ENCODE measurements at places on chromosomes 11 and 22.

- no peak for DNase-seq
These were observed 281.9 kb upstream of the ISX start for GRCh38 chr22:34784056-34784455.

DNA sequence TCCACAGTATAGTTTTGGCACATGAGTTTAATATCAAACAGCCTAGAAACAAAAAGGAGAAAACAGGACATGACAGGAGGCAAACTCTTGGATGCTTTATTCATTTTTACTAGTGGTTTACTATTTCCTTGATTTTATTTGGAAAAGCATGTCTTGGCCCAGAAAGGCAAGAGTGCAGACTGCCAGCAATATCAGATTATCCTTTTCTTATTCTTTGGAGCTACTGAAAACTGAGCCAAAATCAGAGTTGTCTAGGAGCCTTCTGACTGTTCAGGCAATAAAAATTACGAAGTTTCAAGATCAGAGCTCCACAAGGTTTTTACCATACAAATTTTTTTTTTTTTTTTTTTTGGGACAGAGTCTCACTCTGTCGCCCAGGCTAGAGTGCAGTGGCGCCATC, 16.0 kb downstream of the CELF1 start:
- DNase-seq, result no peak

DNA sequence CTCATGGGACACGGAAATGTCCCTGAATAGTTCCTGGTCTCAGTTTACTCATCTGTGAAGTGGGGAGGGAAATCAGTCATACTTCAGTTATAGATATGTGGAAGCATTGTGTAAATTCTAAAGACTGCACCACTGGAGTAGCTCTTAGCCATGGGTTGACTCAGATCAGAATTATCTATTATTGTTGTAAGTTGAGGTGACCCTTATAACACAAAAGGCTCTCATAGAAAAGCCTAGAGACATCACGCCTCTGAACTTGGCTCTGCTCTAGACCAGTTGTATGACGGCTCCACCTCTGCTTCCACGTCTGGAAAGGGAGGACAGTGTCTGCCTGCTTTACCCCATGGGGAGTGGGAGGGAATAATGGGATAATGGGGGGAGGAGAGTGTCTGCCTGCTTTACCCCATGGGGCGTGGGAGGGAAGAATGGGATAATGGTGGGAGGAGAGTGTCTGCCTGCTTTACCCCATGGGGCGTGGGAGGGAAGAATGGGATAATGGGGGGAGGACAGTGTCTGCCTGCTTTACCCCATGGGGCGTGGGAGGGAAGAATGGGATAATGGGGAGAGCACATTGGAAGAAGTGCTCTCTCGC, 98.2 kb downstream of the AMOTL1 start:
- DNase-seq, result no peak

GRCh38 chr11:132856032-132856431, 676.3 kb downstream of the OPCML start:
- no peak for DNase-seq

- no peak for DNase-seq
These were observed 524.1 kb downstream of the METTL15 start for GRCh38 chr11:28632338-28632737.
